LNCaP clone FGC (cell line): ENCODE measurements at places on chromosomes 2 and 18.
A peak's percentile ranks its signal among the peaks of the same experiment; 100 is the strongest.

DNA sequence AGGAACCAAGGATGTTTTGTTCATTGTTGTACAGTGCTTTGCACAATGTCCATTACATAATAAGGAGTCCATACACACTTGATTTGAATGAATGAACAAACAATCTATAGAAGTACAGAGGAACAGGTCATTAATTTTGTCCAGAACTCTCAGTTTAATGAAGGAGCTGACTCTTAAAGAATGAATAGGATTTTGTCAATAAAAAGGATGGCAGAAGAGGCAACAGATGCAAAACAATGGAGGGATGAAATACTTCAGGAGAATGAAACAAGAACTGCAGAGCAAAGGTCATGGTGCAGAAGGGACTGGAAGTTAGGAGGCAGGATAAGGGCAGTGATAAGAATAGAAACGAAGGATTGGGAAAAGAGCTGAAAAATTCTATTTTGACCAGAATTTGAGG, 28.7 kb upstream of the COL5A2 start:
- DNase-seq, result no peak

DNA sequence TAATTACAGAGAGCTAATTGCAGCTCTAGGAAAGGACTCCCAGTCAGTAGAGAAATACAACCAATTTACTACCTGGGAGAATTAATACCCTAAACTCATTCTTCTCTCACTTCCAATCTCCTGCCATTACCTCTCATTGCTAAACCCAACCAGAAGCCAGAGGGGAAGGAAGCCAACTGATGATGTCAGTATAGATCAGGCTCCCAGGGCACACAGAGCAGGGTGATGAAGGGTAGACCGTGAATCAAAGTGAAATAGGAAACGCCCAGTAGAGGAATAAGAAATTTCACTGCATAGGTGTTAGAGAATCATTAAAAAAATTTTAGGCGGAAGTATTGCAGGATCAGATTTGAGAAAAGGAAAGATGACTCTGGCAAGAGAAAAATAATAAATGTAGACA, 456.8 kb upstream of the NXPH2 start:
- DNase-seq, result no peak

GRCh38 chr2:212537726-212538304, 787 bp downstream of the ERBB4 start:
- no peak for DNase-seq

GRCh38 chr2:136361521-136361920, 243.6 kb upstream of the CXCR4 start:
- DNase-seq, result no peak

DNA sequence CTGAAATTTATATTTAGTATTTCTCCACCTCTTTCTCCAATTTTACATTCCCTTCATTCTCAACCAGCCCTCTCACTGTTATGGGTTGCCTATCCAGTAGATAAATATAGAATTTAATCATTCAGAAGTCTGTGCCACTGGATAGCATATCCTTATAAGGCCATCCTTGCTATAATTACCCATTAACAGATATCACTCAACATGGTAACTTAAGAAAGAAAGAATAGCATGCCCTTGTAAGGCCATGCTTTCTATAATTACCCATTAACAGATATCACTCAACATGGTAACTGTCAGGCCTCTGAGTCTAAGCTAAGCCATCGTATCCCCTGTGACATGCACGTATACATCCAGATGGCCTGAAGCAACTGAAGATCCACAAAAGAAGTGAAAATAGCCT, 1137.4 kb upstream of the FAM98A start:
- DNase-seq, result no peak

DNA sequence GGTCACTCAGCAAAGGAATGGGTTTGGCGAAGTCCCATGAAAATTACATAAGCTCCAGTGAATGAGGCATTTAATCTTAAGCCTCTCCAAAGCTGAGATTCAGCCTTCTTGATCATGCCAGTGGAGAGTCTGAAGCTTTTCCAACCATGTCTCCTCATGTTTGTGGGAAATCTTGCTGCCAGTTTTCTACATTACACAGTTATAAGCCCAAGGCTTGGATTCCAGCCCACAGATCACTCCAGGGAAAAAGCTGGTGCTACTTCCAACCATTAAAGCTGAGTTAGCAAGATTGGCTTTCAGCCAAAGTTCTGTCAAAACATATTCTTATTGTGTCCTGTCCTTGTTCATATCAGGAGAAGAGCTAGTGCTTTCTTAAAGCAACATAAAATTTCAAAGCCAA, 293.8 kb downstream of the LRRTM4 start:
- peak; percentile 31 for DNase-seq

DNA sequence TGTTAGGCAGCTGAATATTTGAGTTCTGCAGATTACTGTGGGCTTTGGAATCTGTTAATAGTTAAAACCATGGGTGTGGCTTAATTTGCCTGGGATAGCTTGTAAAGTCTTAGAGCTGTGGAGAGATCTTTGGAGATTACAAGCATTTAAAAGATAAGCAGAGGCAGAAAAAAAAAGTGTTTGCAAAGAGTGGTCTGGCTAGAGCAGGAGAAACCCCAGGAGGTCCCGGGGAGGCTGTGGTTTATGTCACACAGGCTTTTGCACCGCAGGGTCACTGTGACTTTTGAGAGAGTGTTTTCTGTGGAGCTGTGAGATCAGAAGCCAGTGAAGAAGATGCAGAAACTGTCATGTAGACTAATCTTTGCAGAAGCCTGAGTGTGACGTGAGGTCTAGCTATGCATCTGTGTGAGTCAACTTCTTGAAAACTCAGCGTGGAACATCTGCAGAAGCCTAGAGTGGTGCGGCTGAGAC, 49.0 kb downstream of the SETBP1 start:
- DNase-seq, result no peak
